ENCODE measurements at places on chromosomes 3 and 15. TPM values are rescaled to one million over a fixed set of nuclear protein-coding genes. Genes with fewer than 3 reads are reported as not detected.

- peak; percentile 60 for DNase-seq
These were observed 244.1 kb upstream of the STT3B start for GRCh38 chr3:31288641-31289100.

DNA sequence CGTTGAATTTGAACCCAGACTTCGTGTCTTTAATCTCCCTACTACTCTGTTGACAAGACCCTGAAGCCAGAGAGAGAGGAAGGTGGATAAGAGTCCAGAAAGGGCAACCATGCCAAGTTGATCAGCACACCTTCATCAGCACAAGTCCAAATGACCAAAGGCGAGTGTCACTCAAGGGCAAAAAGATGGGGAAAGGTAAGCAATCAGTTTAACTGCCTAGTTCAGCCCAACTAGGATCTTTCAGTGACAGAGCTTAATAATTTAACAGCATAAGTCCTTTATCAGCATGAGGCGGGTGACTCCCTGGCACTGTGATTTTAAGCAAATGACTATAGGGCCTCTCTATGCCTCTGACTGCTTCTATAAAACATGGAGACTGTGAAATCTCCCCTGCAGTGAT, 6.2 kb downstream of the SUCLG2 start:
- no peak for DNase-seq

DNA sequence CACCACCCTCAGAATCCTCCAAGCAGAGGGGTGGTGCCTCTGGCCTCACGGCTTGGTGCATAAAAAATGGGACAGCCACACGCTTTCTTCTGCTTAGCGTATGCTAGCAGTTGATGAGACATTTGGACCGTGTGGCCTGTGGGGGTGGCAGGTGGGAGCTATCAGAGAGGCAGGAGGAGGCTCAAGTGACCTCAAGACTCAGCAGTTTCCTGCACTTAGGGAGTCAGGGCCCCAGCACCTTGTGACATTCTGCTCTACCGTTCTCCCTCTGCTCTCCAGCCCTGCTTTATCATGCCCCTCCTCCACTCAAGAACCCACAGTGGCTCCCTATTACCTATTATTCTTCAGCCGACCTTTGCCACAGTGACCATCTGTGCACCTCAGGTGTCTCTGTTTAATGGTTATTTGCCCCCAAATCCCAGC, 41.0 kb upstream of the CGNL1 start:
- no peak for DNase-seq

GRCh38 chr3:36196058-36196457, 184.2 kb upstream of the STAC start:
- DNase-seq, result no peak

DNA sequence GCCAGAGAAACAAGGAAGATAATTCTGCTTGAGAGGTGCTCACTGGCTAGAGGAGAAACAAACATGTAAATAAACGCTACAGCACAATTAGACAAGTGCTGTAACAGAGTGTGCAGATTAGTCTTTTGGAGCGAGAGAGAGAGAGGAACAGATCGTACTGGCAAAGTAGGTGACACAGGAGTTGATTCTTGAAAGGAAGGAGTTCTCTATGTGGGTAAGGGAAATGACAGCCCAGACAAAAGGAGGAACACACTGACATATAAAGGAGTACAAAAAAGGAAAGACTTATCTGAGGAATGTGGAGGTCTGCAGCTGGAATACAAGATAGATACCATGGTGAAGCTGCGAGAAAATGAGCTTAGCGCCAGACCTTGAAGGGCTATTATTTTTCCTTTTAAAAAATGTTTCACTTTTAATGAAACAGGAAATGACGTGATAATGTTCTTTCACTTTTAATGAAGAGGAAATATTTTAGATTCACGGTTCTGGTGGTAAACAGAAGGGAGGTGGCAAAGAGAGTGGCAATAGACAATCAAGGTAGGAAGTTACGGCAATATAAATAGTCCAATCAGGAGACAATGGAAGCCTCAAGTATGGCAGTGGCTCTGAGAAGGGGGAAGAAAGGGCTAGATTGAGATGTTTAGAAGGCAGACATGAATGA, 202.9 kb downstream of the VPS13C start:
- no peak for DNase-seq

- no peak for DNase-seq
These were observed 127.5 kb downstream of the SNRK start for GRCh38 chr3:43413676-43414368.

The ATP2B2 gene
- not detected for polyA plus RNA-seq

DNA sequence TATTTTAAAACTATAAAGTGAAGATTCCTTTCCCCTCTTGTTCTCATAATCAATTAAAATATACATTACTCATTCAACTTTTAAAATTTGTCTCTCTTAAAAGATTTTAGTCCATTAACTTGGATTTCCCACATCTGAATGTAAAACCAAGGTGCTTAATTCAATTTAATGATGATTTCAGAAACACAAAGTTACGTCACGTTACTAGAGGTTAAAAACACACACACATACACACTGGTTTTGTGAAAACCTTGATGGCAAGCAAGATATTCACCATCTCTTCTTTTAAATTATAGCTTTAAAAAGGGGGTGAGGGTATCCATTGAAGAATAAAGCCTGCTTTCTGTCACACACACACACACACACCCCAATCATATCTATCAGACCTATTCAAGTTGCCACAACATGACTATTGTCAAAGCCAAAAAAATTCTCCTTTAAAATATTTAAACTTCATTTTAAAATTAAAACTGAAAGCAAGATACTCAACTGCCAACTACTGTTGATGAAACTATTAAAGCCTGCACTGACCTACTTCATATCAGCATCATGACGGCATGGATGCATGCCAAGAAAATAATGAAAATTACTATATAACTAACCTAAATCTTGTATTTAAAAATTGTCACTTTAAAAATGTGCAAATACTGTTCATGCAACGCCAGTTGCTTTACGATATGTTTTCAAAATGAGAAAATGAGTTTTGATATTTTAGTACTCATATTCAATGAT, 2.1 kb downstream of the RFX7 start:
- peak; percentile 10 for DNase-seq

DNA sequence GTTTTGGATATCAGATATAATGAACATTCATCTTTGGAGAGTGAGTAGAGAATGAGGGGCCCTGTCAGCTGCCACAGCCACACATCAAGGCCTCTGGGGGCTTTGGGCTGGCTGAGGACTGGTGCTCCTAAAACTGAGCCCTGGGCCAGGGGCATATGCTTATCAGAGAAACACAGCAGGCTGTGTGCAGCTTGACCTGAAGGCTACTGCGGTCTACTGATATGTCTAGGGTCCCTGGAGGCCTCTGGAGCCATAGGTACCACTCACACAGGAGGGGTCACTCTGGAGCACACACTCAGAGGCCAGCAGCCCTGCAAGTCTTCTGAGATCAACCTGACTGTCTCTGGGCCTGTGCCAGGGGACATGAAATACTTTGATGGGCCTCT, 7.6 kb downstream of the TF start:
- DNase-seq, result no peak

The CLDN18 gene
- not detected for polyA plus RNA-seq

DNA sequence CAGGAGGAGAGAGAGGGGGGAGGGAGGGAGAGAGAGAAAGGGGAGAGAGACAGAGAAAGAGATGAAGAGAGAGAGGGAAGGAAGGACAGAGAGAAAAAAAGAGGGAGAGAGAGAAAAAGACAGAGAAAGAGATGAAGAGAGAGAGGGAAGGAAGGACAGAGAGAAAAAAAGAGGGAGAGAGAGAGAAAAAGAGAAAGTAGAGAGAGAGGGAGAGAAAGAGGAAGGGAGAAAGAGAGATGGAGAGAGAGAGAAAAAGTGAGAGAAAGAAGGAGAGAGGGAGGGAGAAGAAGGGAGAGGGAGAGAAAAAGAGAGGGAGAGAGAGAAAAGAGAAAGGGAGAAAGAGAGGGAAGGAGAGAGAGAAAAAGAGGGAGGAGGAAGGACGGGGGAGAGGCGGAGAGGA, 204.2 kb downstream of the SV2B start:
- no peak for DNase-seq

DNA sequence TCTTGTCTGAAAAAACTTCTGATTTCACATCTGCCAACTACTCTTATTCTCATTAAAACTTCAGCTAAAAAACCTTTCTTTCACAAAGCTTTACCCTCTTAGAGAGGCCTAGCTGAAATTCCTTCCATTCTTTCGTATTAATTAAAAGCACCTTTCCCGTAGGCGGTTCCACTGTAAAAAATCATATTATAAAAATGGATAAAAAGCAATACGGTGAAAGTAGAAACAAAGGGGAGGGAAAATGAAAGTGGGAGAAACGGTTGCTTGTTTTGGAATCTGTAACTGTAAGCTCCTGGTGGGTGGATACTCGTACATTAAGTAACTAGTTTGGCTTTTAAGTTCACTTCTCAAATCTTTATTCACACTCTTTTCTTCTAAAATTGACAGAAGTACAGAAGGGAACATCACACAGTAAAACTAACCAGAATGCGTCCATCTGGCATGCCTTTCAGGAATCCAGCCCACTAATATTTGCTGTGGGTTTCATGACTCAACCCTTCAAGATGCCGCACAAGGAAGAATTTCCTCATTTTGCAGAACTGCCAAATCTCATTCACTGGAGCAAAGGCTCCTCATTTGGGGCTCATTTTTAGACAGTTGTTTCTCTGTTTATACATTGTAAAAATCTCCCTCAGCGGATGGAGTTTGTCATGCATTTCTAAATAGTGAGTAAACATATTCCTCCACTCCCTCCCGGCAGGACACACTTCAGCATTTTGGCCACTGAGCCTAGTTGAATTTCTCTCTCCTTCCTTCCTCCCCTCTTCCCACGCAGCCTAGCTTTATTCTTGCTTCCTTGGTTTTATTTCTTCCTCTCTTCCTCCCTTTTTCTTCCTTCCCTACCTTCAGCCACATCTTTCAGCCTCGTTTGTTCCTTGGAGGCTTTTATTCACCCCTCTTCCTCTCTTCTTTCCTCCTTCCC, 419.5 kb upstream of the NAALADL2 start:
- peak; percentile 98 for DNase-seq

- no peak for DNase-seq
These were observed 219.0 kb downstream of the NFKBIZ start for GRCh38 chr3:102068327-102068726.

- DNase-seq, result no peak
These were observed at the start of the genes DUOX1 and DUOXA1 for GRCh38 chr15:45129651-45130129. DUOX1 (plus strand) TSS chr15:45129994; CDS start chr15:45131967, 1,973 bp downstream. DUOXA1 (minus strand) TSS chr15:45129879; CDS start chr15:45123014, 6,865 bp downstream.

GRCh38 chr15:64354688-64355344, 1.2 kb downstream of the CSNK1G1 start:
- no peak for DNase-seq

DNA sequence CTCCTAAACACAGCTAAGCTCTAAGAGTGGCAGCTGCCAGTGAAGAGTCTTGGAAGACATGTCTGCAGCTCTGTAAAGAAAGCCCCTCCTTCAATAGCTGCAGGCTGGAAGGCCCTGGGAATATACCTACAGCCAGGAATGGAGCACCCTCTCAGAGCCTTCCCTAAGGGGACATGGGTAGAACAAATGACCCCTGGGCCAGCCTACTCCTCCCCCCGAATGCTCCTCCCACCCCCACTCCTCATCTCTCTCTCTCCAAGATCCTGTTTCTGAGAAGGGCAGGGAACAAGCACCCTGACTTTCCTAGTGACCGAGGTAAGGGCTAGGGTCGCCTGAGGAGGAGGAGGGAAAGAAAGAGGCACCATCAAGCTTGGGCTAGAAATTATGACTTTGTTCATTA, 20.7 kb downstream of the CPNE4 start:
- no peak for DNase-seq

- no peak for DNase-seq
These were observed 138.1 kb upstream of the DAZL start for GRCh38 chr3:16743276-16743675.

The OIP5 gene
- polyA plus RNA-seq, result 5.5 TPM

DNA sequence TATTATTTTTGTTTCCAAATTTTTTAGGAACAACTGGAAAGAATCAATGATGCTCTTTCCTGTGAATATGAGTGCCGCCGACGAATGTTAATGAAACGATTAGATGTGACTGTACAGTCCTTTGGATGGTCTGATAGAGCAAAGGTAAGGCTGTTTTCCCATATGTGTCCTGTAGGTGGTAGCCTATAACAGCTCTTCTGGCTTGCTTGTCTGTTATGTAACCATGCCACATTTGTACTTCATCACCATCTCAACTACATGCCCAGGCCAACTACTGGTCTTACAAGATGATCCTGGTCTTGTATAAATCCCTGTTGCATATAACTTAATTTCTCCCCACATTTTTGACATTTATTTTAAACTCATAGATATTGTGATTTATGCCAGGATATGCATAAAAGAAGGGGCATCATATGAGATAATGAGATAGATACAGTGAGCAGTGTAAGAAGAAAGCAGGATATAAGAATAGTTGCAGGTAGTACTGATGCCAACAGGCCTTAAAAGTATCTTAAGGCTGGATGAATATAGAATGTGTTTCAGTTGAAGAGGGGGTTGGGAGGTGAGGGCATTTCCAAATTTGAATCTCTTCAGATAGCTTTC, 20.3 kb downstream of the FAM98B start:
- DNase-seq, result peak; percentile 82

The SPATA12 gene
- not detected for polyA plus RNA-seq
